Body of pancreas (tissue), 4 donors: ENCODE measurements at places on chromosomes 3 and 15. TPM values are rescaled to one million over a fixed set of nuclear protein-coding genes. Genes with fewer than 3 reads are reported as not detected.

GRCh38 chr15:39624806-39625205 lies 43.9 kb downstream of the THBS1 start:
- peak; percentile 53 for DNase-seq

SH2D7 gene
- total RNA-seq: not detected

XCR1 gene
- total RNA-seq: not detected

GRCh38 chr15:70025413-70026296 lies 72.1 kb downstream of the TLE3 start:
- DNase-seq: no peak

UBA5 gene
- total RNA-seq: 99.2 TPM

DNA sequence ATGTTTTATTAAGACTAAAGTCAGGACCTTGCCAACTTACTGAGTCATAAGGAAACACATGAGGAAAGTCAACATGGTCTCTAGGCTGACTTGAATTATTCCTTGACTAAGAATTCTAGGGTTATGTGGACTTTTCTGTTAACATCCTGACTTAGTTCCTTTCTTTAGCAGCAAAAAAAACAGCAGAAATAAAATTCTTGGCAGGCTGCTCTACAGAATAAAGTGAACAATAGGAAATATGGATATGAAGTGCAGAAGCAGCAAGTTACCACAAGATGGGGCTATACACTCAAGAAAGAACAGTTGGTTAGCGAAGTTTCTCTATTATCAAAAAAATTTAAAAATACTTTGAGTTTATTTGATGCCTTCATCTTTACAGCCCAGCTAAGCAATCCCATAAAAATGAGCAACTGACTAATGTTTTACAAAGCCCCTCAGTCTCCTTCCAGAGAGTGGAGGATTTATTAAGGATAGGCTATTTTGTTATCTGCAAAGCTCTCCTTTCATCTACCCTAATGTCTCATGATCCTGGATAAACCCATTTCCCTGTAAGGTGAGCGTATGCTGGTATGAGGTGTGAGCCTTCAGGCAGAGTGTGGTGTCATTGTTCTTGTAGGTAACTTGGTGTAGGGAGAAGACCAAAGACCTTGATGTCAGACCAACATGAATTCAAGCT lies 23.1 kb upstream of the MCCC1 start:
- DNase-seq: peak; percentile 50

GRCh38 chr3:124915254-124915653 lies 19.3 kb downstream of the MUC13 start:
- no peak for DNase-seq

DNA sequence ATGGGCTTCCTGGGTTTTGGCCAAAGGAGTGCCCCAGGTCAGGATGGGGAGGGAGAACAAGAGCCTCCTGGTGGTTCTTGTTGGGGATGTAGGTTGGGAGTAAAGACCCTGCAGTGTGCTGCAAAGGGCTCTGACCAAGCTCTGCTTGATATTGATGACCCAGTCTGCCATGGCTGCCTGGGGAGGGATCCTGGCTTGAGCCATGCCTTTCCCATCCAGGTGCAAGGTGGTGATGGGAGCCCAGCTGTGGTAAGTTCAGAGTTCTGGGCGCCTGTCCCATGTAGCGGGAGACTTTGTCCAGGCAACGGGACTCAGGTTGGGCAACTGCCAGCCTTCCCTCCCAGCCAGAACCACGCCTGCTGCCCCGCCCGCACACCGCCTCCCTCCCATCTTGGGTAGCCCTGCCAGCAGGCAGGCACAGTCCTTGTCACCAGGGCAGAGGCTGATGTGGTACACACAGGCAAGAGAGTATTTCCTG lies 2.6 kb downstream of the GNAI2 start:
- peak; percentile 96 for DNase-seq

- no peak for DNase-seq
These were observed 319.5 kb downstream of the KCNH8 start for GRCh38 chr3:19467761-19468160.

DNA sequence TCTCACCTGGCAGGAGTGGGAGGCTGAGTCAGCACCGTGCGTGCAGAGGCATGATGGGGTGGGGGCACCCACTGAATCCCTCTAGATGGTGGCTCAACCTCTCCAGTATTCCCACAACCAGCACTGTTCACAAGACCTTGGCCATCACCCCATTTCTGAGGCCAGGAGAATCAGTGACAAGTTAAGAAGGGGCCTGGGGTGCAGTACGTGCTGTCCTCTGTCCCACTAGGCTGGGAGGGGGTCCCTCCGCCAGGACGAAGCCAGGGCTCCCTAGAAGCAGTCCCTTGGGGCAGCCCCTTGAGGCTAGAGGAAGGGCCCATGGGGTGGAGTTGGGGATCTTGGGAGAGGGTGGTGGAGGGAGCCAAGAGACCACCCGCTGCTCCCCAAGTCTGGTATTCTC lies 4.8 kb downstream of the MYL3 start:
- no peak for DNase-seq

WDR93 gene
- total RNA-seq: not detected

GOLGA8R gene
- 6.6 TPM for total RNA-seq

DNA sequence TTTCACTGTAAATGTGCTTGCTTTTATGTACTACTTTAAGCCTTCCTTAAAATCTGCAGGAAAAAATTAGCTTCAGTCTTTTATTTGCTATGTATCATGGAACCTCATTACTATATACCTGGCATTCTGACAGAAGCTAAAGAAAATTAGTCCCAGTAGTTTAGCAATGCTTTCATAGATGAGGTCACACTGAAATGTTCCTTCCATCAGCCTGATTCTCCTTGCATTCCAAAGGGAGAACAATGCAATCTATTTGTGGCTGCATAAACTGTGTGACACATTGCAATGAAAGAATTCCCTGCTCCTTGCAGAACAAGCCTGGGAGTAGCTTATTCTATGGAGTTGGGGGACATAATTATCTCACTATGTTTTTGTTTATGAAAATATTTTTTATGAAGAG lies 691.5 kb upstream of the ARPP21 start:
- DNase-seq: no peak

DNA sequence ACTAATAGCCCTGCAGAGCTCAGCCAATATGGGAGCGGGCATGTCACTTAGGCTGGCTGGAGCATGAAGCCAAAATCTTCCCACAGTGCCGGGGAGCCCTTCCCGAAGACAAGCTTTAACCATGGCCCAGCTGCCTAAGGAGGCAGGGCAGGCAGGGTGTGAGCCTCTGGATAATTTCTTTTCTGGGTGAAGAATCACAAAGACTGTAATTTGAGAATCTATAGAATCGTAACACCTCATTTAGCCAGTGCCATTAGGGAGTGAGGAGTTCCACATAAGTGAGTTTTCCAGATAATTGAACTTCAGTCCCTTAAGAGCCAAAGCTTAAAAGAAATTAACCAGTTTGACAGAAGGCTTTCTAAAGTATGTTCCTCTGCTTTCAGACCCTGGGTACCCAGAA lies 40.2 kb upstream of the TLE3 start:
- no peak for DNase-seq

KCNMB3 gene
- 6.5 TPM for total RNA-seq
